ENCODE measurements at places on chromosomes 11 and 22.
A peak's percentile ranks its signal among the peaks of the same experiment; 100 is the strongest.

- no peak for DNase-seq
Measured at GRCh38 chr22:27064386-27064785, 407.0 kb downstream of the MIAT start.

DNA sequence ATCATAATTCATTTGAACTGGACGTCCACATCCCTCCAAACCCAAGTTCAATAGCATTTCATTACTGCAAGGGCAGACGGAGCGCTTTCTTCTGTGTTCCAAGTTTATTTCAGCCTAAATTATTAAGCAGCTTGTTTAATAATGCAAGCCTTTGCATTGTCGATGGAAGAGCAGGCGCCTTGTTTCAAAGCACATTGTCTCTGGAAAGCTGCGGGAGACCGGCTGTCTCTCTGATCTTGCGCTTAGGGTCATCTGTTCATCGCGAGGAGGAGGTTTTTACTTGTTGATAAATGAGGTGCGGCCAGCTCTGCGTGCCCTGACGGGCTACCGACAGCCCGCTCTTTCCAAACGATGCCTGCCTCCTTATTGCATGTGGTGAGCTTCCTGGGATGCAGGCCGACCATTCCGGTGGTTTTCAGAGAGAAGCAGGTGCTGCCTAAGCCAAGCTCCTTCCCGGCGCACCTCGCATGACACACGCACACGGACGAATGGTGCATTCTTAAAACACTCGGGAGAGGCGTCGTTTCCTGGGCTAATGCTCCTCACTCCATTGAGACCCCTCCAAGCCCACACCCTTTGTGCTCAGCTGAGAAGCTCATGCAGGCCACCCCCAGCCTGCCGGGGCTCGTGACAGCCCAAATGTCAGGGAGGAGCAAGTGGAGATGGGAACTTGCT is 456.9 kb downstream of the BRD1 start:
- DNase-seq, result no peak

- DNase-seq, result no peak
Measured at GRCh38 chr22:39251762-39252460, 7.1 kb upstream of the PDGFB start.

DNA sequence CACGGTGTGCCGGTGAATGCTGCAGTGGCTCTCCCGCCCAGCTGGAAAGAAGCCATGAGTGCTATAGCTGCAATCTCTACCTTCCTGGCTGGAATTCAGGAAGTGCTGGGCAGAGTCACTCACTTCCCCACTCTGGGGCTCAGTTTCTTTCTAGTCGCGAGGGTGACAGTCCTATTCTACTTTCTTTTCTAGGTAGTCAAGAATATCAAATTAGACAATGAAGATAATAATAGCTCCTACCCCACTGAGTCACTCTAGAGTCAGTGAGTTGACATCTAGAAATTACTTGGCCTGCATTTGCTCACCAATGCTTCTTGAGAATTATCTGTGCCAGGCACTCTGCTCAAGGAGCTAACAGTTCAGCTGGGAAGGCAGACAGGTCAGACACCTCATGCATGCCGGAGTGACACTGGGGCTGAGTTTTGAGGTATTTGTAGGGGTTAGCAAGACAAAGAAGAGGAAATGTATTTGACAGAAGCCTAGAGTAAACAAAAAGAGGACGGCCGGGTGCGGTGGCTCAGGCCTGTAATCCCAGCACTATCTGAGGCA is 3.2 kb downstream of the CENPM start:
- DNase-seq, result no peak

GRCh38 chr11:65503949-65504673 is 5.3 kb downstream of the MALAT1 start:
- no peak for DNase-seq

GRCh38 chr11:117876341-117877119 is at the start of gene FXYD6:
FXYD6 (minus strand) TSS chr11:117876658; CDS start chr11:117842776, 33,882 bp downstream.
- peak; percentile 93 for DNase-seq

GRCh38 chr11:87425943-87426342 is 388.2 kb downstream of the TMEM135 start:
- DNase-seq, result no peak

DNA sequence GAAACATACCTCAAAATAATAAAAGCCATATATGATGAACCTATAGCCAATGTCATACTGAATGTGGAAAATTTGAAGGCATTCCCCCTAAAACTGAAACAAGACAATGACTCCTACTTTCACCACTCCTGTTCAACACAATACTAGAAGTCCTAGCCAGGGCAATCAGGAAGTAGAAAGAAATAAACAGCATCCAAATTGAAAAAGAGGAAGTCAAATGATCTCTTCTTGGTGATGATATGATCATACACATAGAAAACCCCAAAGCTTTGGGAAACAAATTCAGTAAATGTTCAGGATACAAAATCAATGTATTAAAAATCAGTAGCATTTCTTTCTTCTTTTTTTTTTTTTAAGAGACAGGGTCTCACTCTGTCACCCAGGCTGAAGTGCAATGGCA is 109.9 kb downstream of the DLG2 start:
- no peak for DNase-seq

DNA sequence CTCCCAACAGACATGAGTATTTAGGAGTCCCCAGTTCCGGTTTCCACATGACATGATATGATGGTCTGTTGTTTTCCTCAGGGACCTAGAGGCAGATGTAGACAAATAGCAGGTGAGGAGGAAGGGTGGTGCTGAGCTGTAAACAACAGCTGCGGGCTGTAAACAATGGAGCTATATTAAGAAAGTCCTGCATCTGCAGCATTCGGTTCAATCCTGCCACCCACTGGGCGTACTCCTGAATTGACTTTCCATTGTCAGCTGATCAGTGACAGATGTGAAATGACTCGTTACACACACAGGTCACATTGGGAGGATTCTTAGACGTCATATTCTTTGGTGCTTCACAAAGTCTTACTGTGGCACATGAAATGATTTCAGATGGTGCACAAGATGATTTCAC is 26.8 kb upstream of the RAG1 start:
- no peak for DNase-seq

DNA sequence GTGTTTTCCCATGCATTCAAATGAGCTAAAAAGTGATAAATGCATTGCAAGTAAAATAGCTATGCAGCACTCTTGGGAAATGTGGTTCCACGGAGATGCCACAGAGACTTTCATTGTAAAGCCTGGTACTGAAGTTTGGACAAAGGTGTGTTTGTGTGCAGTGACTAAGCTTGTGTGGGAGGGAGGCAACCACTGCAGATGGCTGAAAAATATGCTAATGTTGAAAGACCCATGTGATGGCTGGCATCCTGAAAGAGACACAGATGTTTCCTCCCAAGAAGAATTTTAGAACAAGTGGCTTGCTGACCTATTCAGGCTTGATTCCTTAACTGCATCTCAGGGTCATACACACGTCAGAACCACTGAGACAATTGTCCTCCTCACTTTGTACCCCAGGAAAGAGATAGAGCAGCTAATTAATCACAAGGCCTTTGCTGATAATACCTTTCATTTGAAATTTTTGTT is 73.8 kb downstream of the FAM76B start:
- DNase-seq, result no peak

DNA sequence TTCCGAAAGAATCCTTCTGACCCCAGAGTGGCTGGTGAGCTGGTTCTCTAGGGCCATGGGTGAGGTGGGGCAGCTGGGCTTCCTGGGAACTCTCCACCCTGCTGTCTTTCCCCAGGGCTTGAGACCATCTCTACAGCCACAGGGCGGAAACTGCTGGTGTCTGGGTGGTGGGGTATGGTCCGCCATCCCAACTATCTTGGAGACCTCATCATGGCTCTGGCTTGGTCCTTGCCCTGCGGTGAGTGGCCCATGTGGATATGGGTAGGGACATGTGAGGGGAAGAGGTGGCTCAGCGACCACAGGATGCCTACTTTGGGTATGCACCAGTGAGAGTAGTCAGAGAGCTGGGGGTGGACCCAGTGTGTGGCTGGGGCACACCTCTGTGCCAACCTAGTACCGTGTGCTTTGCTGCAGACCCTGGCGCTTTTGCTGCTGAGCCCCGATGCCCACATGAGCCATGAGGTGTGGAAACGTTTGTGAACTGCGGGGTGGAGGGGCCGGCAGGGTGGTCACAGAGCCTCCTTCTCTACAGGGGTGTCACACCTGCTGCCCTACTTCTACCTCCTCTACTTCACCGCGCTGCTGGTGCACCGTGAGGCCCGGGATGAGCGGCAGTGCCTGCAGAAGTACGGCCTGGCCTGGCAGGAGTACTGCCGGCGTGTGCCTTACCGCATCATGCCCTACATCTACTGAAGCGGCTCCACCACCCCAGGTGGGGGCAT is 2.0 kb downstream of the ZNHIT2 start:
- DNase-seq, result peak; percentile 22

DNA sequence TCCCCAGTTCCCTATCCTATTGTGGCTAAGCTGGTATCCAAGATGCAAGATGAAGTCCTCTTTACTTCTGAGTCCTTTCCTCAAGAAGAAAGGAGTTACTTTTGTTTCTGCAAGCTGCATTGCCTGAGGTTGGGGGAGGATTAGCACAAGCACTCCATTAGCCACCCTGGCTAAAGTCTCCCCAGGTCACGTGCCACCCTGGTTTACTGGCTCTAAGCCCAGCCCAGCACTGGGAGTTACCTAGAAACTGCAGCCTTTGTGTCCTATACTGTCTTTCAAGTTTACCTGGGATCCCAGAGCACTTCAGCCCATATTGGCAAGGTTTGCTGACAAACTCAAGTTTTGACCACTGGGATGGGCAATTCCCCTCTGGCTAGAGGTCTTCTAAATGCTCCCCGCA is 78.4 kb upstream of the DBX1 start:
- no peak for DNase-seq

- DNase-seq, result no peak
Measured at GRCh38 chr11:70322666-70323065, 52.2 kb downstream of the PPFIA1 start.

DNA sequence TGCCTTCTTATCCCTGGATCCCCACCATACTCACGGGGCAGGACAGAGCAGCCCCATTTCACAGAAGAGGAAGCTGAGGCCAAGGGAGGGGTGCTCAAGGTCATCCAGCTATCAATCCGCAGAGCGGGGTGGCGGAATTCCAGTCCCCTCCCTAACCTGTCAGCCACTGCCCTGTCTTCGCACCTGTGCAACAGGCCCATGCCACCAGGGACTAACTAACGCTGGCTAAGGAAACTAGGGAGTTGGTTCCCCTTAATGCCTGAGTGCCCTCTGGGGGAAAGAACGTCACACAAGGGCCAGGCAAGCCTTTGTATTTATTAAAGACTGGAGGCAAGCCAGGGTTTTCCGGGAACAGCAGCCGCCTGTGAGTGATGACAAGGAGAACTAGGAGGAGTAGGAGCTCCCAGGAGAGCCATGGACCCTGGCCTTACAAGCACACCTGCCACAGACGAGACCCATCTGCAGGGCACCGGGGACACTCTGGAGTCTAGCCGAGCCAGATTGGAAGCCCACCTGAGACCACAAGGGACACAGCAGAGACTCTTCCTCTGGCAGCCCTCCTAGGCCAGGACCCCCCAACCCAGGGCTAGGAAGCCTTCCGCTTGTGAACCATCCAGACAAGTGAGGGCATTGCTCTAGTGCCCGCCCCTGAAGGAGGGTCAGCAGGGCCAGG is 64.4 kb downstream of the MYH9 start:
- DNase-seq, result peak; percentile 49

- no peak for DNase-seq
Measured at GRCh38 chr11:43138621-43139140, 173.1 kb upstream of the API5 start.

DNA sequence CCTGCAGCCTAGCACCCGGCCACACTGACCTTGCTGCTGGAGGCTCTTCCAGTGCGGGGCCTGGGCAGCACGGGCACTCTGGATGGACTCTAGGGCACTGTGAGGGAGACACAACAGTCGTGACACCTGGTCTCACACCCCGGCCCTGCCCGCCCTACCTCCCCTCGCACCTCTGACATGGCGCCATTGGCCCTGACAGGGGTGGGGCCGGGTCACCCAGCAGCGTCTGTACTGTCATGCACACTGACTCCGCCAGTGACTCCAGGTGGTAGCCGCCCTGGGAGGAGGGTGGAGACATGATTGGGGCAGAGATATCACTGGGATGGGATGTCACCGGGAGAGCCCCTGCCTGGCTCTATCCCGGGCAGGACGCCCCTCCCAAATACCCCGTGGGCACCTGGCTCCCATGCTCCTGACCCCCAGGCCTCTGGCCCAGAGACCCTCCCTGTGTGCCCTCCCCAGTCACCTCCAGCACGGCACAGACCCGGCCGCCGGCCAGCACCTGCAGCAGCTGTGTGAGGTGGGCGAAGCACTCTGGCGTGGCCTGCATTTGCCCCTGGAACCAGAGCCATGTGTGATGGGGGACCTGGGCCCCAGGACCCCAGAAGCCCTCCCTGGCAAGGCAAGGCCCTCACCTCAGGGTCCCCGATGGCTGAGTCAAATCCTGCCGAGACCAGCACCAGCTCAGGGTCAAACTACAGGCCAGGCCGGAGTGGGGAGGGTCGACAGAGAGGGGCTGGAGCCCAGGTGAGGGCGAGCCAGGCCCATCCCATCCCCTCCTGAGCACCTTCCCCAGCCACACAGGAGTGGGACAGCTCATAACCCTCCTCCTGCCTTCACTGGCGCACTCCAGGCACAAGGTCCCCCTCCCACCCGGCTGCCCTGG is 2.6 kb downstream of the HDAC10 start:
- DNase-seq, result no peak

GRCh38 chr11:73372375-73372993 is 3.7 kb upstream of the RELT start:
- DNase-seq, result no peak

GRCh38 chr22:32236970-32237369 is 18.2 kb downstream of the SLC5A4 start:
- DNase-seq, result no peak

- peak; percentile 83 for DNase-seq
Measured at GRCh38 chr11:1652771-1653540, 23.4 kb downstream of the KRTAP5-5 start.

DNA sequence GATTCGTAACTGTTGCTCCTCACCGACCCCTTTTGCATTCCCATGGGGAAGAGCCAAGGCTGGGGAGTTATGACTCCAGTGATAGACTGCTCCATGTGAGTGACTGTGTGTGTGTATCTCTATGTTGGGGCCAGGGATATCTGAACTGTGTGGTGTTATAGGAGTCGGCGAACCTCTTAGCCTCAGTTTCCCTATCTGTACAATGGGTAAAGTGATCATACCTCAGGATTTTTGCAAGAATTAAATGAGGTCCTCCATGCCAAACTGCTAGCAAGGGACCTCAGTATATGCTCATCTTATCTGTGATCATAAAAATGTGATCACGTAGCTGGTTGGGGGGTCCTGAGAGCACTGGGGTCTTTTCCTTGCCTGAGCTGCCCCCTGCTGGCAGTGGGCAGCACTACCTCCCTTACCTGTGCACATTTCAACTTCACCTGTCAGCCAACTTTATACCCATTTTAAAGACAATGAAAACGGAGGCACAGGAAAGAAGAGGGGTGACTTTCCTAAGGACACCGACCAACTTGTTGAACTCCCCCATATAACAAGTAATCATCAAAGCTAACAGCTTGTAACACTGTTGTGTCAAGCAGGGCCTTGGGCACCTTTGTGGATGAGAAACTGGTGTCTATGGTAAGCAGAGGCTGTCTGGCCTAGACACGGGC is 1.4 kb upstream of the DPP3 start:
- DNase-seq, result no peak

- no peak for DNase-seq
Measured at GRCh38 chr22:45441138-45441537, 27.6 kb downstream of the RIBC2 start.
